ENCODE measurements at places on chromosomes 16 and 17.
A peak's percentile ranks its signal among the peaks of the same experiment; 100 is the strongest.

DNA sequence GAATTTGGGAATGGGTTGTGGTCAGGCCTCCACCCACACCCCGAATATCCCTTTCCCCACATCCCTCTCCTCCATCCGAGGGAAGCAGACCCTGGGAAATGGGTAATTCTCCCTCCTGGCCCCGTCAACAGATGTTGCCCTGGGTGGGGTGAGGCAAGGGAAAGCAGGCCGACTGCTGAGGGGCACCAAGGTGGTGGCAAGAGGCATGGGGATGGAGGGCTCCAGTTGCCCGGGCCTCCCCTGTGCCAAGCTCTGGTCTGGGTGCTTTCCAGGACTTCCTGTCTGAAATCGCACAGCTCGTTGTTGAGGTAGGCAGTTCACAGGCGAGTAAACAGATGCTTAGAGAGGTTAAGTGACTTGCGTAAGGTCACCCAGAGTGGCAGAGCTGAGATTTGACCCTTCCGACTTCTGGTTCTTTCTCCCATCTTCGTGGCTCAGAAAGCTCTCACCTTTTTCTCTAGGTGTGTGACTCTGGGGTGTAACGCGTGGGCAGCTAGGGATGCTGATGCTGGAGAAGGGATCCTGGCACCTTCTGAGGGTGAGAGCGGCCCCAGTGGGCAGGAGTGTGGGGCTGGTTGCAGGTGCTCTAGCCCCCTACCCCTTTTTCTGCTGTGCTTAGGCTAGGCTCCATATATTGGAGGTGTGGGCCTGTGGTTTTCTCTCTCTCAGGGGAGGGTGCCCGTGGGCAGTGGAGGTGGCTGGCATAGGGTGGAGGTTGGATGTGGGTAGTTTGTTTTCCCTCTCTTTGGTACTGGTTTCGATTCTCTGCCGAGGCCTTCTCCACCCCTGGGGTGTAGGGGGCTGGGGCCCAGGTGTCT is 17.2 kb downstream of the RARA start:
- DNase-seq, result no peak

GRCh38 chr17:67931227-67931626 is 65.0 kb downstream of the C17orf58 start:
- no peak for DNase-seq

- no peak for DNase-seq
These were observed 6.1 kb upstream of the RNF157 start for GRCh38 chr17:76246080-76247066.

GRCh38 chr16:14497245-14498082 is 132.6 kb downstream of the PARN start:
- DNase-seq, result no peak

DNA sequence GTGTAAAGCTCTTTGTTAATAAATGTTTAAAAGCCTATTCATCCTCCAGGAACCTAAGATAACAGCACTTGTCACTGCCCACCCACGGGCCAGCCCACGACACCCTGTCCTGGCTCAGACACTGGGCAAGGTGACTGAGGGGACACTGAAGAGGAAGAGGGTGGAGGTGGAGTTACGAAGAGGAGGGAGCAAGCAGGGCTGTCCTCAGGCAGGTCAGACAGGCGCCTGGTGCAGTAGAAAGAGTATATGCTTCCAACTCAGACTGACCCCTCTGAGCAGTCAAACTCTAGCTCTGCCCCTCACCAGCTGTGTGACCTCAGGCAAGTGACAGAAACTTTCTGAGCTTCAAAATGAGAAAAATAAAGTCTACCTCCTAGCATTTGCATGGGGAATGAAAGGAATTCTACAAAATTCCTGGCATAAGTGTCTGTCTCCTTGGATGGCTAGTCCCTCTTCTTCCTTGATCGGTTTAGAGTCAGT is 22.8 kb downstream of the TEX2 start:
- no peak for DNase-seq

DNA sequence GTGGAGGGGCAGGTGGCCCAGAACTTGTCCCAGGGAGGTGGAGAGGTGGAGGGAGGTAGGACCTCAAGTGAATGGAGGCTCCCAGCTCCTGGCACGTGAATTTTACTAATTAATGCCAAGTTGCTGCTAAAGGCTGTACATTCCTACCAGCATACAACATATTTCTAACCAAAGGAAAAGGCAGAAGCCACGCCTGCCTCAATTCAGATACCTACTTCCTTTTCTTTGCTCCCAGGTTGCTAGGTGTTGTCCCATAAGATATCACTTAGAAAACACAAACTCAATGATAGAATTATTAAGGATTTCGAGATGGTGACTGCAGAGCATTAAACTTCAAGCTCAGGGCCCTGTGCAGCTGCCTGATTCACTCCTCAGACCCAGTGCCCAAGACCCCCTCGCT is 20.5 kb upstream of the SMPD3 start:
- DNase-seq, result no peak

- DNase-seq, result no peak
These were observed 40.4 kb upstream of the DNAH17 start for GRCh38 chr17:78617511-78618061.

DNA sequence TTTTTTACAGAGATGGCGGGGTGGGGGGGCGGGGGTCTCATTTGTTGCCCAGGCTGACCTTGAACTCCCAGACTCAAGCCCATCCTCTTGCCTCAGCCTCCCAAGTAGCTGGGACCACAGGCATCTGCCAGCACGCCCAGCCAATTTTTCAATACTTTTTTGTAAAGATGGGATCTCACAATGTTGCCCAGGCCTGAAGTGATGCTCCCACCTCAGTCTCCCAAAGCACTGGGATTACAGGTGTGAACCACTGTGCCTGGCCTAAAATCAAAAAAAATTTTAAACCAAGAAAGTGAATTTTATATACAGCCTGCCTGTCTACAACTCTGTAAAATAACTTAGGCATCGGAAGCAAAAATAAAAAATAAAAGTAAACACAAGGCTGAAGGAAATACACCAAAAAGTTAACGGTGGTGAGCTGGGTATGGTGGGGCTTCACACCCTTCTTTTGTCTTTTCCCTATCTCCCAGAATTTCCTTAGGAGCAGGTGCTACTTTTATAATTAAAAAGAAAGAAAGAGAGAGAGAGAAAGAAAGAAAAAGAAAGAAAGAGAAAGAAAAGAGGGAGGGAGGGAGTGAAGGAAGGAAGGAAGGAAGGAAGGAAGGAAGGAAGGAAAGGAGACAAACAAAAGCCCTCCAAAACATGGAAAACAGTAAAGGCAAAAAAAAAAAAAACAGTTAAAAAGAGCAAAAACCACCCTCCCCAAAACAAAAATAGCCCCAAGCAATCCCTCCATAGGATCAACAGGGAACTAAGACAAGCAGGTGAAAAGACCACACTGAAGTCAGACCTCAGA is 51.4 kb downstream of the TBC1D16 start:
- DNase-seq, result no peak

- DNase-seq, result no peak
These were observed 24.7 kb upstream of the KIFC3 start for GRCh38 chr16:57826706-57827625.

DNA sequence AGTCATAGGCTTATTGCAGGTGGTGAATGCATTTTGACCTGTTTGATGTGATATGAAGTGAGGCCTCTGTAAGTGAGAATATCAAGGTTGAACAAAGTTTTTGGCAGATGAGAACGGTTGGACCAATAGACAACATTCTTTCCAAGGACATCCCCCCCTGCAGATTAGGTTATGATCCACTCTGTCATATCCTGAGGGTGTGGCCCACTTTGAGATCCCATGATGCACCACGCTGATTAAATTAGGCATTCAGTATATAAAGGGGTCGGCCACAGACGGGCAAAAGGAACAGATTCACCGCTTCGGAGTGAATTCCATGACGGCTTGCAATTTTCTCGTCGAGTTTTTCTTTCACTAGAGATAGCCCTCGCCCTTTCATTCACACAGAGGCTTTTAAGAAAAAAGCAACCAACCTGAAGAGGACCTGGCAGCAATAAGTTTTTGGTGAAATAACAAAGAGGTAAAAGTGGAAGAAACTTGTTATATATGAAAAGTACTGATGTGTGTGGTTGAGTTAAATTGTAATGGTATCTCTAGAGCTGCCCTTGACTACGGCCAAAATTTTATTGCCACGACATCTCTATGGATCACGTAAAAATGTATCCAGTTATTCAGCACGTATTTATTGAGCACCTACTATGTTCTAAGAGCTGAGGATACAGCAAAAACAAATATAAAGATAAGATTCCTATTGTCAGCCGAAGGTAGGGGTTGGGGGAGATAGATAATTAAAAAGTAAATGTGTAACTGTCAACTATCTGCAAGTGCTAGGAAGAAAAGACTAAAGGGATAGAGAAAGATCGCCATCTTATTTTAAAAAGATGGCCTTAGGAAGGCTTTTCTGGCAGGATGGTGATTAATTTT is 1.7 kb upstream of the RBBP6 start:
- DNase-seq, result no peak

DNA sequence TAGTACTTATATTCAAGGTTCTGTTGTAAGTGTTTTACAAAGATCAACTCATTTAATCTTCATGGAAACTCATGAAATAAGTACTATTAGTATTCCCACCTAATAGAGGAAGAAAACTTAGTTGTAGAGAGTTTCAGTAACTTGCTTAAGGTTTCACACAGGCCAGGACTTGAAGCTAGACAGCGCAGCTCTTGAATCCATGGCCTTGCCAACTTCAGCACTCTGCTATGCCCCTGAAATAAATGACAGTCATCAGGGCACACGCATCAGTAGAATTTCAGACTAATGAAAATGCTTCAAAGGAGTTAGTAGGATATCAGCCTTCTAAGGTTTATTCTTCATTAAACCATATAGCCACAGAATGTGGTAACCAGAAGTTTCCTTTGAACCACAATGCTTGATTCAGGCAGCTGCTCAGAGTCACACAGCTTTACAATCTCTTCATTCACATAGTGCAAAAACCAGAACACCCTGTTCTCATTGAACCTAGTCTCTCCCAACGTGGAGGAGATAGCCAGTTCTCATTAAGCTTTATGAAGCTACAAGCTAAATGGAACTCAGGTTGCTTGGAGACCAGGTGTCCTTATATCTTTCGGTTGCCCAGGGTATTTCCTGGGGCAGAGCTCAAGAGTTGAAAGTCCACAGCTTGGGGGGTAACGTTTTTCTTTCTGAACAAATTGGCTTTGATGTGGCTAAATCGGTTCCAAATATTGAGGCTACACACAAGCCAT is 39.7 kb downstream of the KCNJ2 start:
- DNase-seq, result no peak

DNA sequence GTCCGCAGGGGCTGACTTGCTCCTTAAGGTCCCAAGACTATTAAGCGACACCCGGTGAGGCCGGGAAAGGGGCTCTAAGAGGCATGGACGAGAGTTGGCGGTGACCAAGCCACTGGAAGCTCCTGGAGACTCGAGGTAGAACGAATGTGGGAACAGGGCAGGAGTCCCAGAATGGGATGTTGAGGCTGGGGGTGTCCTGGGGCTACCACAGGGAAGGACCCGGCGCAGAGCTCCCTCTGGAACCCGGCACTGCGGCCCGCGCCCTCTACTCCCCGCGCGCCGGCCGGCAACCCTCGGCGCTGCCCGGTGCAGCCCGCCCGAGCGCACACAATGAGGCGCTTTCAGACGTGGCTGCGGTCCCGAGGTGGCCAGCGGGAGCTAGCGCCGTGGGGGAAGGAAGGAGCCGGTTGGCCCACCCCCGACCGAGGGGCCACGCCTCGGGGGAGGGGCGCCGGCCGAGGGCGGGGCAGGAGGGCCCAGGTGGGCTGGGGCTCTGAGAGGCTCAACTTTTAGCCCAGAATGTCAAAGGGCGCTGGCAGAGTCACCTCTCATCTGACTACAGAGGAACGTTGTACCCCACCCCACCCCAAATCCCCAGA is at the start of gene CHST6:
TSS of gene CHST6 (minus strand) at position 366 of the 599 bp plus-strand sequence. CDS start 15,613 bp downstream, outside the sequence.
- no peak for DNase-seq

DNA sequence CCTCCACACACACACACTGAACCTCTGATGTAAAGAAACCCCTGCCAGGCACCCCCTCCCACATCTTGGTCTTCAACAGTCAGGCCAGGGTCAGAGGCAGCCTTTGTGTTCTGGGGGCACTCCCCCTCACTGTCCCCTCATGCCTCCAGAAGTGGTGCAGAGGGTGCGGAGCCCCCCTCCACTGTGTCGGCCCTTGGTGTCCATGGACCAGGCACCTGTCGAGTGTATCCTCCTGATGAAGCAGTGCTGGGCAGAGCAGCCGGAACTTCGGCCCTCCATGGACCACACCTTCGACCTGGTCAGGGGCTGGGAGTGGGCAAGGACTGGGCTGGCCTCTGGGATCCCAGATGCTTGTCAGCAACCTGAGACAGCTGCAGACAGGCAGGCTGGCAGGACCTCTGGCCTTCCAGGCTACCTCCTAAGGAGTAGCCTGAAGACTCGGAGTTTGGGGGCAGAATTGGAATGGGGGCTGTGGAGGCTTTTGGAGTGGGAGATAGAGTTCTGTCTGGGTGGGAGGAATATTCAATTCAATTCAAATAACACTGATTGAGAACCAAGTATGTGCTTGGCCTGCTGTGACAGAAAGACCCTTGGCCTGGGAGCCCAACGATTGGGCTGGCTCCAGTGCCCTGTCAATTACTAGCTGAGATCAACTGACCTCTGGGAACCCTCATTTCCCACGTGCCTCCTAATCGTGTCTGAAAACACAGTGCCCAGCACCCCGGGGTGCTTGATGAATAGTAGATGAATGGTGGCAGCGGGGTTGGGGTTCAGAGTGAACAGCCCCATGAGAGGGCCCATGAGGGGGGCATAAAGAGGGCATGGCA is 11.5 kb downstream of the GUCY2D start:
- DNase-seq, result no peak

- DNase-seq, result no peak
These were observed 259.8 kb downstream of the C16orf95 start for GRCh38 chr16:87057211-87057881.

DNA sequence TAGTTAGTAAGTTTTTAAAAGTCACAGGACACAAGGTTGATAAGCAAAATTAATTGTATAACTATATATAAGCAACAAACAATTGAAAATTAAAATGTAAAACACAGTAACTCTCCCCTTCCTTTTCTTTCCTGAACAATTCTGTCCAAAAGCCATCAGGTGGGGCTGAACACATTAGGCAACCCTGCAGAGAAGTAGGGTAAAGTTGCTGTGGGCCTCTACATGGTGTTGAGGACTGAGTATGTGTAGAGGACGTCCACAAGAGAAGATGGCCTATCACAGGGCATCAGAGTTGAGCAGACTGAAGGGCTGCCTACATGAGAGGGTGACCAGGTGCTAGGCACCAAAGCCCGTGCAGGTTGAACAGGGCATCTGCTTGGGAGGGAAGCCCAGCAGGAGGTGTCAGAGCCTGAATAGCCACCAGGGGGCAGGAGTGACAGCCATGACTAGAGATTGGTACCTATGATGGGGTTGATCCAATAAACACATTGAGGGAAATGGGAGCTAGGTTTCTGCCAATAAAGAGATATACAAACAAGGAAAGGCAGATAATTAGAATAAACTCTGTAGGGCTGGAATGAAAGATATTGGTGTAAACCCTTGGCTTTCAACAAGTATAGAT is 415.1 kb downstream of the NPIPA8 start:
- DNase-seq, result peak; percentile 21

DNA sequence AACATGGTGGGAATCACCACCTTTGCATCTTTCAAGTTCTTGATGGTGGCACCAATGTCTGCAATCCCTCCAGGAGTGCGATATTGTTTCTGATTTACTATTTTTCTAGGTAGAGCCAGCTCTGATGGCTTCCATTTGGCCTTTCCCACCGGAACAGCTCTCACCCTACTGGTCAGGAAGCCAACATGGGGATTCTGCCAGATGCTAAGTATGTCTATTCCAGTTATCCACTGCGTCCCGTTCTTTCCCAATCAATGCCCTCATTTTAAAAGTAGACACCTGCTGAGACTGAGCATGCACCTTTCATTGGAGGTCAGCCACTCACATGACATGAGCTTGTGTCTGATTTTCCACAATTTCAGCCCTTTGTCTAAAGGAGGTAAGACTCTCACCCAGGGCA is 23.5 kb downstream of the ZZEF1 start:
- DNase-seq, result no peak

GRCh38 chr17:78223061-78223460 is 8.4 kb upstream of the TMEM235 start:
- no peak for DNase-seq
